ENCODE measurements at places on chromosomes 11 and 22.
A peak's percentile ranks its signal among the peaks of the same experiment; 100 is the strongest.

GRCh38 chr11:27864091-27864491 is 163.8 kb upstream of the BDNF start:
- DNase-seq, result no peak

GRCh38 chr22:46087816-46088277 is 62.5 kb upstream of the PPARA start:
- no peak for DNase-seq

- no peak for DNase-seq
These were observed 162.5 kb downstream of the CEP164 start for GRCh38 chr11:117489999-117490679.

GRCh38 chr11:709109-709997 is 3.3 kb downstream of the EPS8L2 start:
- no peak for DNase-seq

- DNase-seq, result no peak
These were observed 5.3 kb downstream of the MMP11 start for GRCh38 chr22:23777776-23778576.

- no peak for DNase-seq
These were observed 23.0 kb downstream of the MYO18B start for GRCh38 chr22:25765016-25765367.

GRCh38 chr11:39741066-39741465 is 1718.4 kb downstream of the LRRC4C start:
- no peak for DNase-seq

GRCh38 chr22:48806227-48806781 is 1021.4 kb downstream of the BRD1 start:
- no peak for DNase-seq

DNA sequence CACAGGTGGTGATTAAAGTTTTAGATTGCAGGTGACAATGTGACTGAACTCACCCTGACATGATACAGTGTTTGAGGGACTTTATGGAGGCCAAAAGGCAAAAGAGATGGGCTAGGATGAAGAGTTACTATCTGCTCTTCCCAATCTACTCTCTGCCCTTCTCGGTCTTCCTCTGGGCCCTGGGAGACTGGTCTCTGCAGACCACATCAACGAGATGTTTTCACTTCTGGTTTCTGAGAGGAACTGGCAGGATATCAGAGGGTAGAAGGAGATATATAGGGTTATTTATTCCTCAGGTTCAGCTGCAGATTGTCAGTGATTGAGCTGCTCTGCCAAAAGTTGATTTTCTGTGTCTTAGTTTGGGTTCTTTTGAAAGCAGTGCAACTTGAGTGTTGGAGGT is 32.4 kb upstream of the CD44 start:
- no peak for DNase-seq

GRCh38 chr11:128171506-128171905 is 415.9 kb downstream of the ETS1 start:
- no peak for DNase-seq

- peak; percentile 61 for DNase-seq
These were observed 2.2 kb upstream of the SIGIRR start for GRCh38 chr11:416757-417621.

GRCh38 chr11:93344855-93345333 is 14.4 kb downstream of the DEUP1 start:
- DNase-seq, result no peak

GRCh38 chr11:130535520-130535919 is 87.1 kb downstream of the ADAMTS15 start:
- no peak for DNase-seq

GRCh38 chr11:17985517-17985916 is 27.3 kb downstream of the SERGEF start:
- DNase-seq, result no peak

GRCh38 chr11:60954421-60954820 is 2.4 kb upstream of the SLC15A3 start:
- DNase-seq, result no peak

DNA sequence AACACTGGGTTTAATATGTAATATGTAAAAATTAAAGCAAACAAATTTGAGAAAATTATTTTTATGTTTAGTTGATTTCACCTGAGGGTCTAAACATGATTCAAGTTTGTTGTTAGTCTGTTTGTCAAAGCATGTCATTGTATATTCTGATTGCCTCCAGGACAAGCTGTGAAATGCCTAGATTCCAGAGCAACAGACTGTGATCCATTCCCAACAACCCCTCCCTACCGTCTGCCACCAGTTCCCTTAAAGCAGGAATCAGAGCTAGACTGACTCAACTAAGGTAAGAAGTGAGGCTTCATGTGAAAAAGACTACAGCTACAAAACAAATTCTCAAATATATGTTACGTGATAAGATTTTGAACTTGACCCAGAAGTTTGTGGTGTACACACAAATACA is 304.2 kb downstream of the RAB38 start:
- no peak for DNase-seq

- DNase-seq, result no peak
These were observed 740.5 kb downstream of the BRD1 start for GRCh38 chr22:49087198-49087597.

- no peak for DNase-seq
These were observed 7.6 kb downstream of the TRIM66 start for GRCh38 chr11:8674859-8675258.

- DNase-seq, result no peak
These were observed 126.3 kb downstream of the RRAS2 start for GRCh38 chr11:14232652-14233051.

GRCh38 chr11:116930586-116930985 is 93.2 kb upstream of the APOA1 start:
- DNase-seq, result no peak

DNA sequence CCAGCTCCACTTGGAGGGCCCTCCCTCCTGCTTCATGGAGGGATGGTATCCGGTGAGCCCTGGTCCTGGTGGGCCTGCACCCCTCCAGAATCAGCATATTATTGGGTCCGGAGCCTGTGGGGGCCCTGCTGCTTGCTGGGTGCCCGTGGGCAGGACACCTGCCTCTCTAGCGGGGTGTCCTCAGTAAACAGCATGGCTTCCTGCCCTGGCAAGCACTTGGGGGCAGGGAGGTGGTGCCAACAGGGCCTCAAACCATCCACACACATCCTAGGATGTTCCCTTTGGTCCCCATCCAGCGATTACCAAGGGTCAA is 108.3 kb downstream of the CTTN start:
- DNase-seq, result no peak

- no peak for DNase-seq
These were observed 70.2 kb downstream of the CTTN start for GRCh38 chr11:70468256-70469195.

DNA sequence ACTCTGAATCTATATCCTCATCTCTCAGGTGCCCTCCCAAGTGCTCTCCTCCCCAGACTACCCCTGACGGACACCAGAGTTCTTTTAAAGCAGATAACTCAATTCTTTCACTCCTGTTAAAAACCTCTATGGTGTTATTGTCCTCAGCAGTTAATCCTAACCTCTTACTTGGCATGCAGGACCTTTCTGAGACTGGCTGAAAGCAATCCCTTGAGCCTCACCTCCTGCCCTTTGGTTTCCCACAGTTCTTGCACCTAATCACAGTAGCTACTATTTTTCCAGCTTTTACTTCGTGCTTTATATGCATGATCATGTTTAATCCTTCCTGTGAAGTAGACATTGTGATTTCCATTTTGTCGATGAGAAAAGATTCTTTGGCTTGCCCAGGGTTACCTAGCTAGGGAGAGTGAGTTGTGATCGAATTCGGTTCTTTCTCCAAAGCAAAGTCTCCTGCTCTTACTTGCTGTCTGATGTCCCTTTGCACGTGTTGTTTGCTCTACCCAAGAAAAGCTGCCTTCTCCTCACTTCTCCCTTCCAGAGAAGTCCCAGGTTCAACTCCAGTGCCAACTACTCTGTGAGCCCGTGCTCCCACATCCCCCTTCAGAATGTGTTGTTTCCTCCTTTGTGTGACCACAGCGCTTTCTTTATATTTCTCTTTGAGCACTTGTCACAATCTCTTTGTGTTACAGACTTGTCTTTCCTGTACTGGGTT is 2.1 kb downstream of the UBE2L3 start:
- no peak for DNase-seq

DNA sequence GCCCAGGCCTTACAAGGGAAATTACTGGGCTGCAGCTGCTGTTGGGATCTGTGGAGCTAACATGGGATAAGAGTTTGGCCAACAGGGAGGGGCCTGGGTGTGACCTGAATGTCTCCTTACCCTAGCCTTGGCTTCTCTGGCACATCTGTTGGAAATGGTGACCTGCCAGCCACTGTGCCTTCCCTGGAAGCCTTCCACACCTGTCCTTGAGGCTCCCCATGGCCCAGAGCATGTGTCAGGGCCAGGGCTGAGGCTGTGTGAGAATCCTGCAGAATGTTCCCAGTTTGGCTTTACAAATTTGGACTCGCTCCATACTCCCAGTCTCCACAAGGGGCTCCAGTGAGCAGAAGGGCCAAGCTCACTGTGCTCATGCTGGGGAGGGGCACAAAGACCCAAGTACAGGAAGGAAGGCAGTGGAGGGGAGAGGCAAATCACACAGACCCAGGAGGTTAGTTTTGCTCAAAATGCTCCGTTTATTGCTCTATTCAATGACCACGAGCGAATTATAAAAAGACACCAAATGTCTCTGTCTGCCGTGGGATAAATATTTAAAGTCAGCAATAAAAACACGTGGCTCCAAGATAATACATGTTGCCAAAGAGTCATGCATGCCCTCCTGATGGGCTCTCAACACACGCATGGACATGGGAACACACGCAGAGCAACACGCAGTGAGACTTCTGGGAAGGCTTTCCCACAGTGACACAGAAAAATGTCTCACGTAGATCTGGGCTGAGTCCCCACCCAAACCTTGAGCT is 1.7 kb upstream of the IGSF22 start:
- DNase-seq, result peak; percentile 60

GRCh38 chr11:102318469-102318868 is 1.2 kb downstream of the BIRC3 start:
- peak; percentile 59 for DNase-seq

GRCh38 chr22:27490080-27490479 is 311.5 kb downstream of the MN1 start:
- no peak for DNase-seq

DNA sequence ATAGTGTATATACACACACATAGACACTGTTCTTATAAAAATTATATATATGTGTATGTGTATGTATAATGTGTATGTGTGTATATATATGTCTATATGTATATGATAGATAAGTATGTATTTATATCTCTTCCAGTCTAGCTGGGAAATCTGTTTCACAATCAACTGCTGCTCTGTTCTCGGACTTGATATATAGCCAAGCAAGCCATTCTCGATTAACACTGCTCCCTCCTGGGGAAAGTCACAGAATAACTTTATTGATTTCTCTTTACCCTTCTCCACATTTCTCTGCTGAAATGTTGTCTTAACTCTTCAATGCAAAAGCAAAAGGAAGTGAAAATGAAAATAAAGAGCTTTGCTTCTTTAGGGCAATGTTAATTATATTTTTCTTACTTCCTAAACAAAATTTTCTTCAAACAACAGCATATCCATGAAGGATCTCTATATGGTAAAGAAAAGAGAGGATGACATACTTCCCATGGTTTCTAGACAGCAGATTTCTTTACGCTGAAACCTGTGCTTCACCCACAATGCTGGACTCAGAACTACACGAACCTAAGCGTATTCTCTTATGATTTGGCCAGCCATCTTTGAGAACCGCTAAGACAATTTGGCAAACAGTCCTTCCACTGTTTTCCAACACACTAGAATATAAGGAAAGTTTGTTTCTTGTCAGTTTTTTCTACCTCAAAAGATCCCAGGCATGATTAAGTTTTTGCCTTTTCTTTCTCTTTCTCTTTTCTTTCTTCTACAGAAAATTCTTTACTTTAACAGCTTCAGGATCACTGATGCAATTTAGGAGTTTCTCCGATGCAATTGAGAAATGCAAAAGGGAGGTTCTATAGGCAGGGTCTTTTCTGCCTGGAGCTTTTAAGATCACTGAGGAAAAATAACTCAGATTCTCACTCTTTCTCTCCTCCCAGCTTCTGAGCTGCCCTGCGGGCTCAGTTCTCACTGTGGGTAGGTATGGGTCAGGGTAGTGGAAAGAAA is 1.9 kb downstream of the BLID start:
- no peak for DNase-seq

- peak; percentile 32 for DNase-seq
These were observed 705 bp downstream of the CLDN5 start for GRCh38 chr22:19523240-19524169.

GRCh38 chr11:1705126-1706052 is 8.4 kb downstream of the KRTAP5-6 start:
- DNase-seq, result no peak

GRCh38 chr22:25054943-25055511 is 102.5 kb downstream of the KIAA1671 start:
- no peak for DNase-seq

DNA sequence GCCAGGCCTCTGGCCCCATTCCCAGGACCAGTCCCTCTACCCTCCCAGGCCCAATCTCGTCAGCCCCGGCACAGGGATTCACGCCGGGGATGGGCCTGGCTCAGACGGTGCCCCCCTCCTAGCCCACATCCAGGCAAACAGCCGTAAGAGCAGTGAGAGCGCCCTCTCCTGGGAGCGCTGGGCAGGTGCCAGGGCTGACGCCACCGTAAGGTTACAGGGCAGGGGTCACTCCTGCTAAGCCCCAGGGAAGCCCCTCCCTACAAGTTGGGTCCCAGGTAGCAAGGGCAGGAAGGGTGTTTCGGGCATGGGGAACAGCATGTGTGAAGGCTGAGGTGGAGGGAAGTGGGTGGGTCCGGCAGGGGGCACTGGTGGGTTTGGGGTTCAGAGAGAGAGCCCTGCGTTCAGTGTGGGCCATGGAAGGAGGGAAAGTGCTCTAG is 19.2 kb upstream of the PPARA start:
- no peak for DNase-seq

GRCh38 chr11:7889985-7890384 is 41.1 kb downstream of the OR10A6 start:
- DNase-seq, result no peak

All from activated T-cell treated with anti-CD3 and anti-CD28 coated beads, Interleukin-2, amount 50 U/mL, for 1 hour (primary cell).